ENCODE measurements at places on chromosomes 2 and 18. TPM values are rescaled to one million over a fixed set of nuclear protein-coding genes. Genes with fewer than 3 reads are reported as not detected.

DNA sequence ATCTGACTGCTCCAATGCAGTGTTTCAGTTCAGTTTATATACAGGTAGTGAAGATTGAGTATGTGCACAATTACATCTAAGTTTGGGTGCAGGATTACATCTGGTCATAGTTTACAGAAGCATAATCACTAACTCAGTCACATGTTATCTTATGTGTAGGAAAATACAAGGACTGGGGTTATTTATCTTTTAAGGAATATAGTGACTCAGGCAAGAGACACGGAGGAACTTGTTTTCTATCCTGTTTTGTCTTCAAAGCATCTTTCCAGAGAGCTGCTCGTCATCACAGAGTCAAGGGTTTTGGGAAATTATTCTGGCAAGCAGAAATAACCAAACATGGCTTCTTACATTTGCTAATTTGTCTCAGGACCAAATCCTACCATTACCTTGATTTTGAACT, 1371.5 kb upstream of the TMEFF2 start:
- DNase-seq, result no peak

- DNase-seq, result no peak
Measured at GRCh38 chr2:156398176-156398575, 38.0 kb upstream of the GPD2 start.

DNA sequence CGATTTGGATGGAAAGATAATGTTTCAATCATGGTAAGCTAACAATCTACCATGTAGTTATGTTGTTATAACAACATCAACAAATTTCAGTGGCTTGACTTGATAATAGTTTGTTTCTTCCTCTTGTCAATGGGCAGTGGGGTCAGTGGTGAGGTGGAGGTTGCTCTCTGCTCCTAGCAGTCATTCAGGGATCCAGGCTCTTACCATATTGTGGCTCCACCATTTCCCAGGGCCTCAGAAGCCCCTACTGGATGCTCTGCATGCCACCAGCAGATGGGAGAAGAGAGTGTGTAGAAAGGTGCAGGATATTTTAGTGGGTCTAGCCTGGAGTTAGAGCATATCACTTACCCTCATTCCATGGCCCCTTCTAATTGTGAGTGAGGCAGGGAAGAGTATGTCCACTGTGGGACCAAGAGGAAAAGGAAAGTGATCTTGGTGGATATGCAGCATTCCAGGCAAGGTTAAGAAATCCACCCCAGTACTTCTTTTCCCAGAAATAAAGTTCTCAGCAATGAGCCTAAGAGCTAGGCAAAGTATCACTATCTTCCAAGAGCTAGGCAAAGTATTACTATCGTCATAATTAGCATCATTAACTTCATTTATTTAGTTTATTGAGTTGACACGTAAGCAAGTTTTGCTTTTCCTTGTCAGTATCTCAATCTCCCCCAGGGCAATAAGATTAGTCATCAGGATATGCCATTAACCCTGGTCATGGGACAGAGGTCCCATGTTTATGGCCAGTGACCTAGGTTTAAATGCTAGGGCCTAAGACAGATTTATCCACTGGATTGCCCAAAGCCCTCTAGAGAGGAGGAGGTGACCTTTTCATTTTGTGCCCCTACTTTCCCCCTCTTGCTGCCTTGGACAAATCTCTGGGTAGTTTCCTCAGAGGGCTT, 4.2 kb upstream of the IWS1 start:
- no peak for DNase-seq

DNA sequence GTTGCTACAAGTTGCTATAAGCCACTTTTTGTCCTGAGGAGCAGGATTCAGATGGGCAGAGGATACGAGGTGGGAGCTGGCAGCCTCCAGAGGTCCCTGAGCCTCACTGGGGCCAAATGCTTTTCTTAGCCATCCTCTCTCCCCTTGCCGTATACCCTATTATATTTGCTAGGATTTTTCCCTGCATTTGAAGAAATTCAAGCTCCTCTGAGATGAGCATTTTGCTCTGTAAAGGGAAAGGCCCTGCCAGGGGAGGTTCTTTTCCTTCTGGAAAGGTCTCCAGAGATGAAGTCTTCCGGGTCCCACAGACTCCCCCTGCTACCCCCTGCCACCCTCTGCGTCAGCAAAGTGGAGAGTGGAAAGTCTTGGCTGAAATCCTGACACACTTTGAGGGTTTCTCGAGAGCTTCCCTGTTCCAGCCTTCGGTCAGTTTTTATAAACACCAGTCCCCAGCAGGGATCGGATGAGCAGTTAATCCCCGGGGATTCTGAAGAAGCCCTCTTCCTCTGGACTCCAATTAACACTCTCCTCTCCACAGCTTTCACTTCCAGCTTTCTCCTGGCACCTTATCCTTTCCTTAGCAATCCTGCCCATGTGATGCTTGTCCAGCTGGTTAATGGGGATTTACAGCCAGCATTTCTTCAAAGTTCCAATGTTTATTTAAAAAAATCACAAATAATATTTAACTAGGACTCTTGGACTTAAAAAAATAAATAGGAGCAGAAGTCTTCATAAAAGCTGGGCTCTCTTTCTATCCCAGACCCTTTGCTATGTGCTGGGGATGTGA, 13.1 kb downstream of the CYRIA start:
- no peak for DNase-seq

- no peak for DNase-seq
Measured at GRCh38 chr2:235996419-235996818, 171.8 kb downstream of the GBX2 start.

DNA sequence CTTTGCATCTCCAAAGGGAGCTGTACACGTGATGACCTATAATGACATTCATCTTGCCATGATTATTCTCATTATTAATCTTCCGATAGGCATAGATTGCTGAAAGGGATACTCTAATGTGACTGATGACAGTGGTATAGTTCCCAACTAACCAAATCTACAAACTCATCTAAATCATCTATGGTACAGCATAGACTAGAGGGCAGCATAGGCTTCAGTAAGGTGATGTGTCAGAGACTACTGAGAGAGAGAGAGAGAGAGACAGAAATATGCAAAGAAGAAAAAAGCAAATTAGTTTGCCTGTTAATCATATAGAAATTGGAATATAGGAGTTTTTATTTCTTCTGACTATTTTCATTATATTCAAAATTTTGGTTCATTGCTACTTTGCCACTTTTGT, 89.3 kb downstream of the CSRNP3 start:
- DNase-seq, result no peak

Gene KIF5C
- 4.9 TPM for polyA plus RNA-seq

GRCh38 chr18:60202708-60203107, 169.9 kb downstream of the MC4R start:
- DNase-seq, result no peak

DNA sequence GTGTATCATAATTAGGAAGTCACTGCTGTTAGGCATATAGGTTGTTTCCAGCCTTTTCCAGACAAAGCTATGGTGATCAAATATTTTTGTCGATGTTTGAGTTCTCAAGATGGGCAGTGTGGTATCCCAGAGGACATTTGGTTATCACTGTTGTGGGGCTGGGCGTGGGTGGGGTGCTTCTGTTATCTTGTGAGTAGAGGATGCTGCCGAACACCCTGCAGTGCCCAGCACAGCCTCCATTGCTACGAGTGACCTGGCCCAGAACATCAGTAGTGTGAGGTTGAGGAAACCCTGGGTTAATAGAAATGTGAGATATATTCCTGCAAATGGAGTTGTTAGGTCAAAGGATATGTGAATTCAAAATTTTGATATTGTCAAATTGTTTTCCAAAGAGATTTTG, 33.2 kb downstream of the ZNF236 start:
- DNase-seq, result no peak

DNA sequence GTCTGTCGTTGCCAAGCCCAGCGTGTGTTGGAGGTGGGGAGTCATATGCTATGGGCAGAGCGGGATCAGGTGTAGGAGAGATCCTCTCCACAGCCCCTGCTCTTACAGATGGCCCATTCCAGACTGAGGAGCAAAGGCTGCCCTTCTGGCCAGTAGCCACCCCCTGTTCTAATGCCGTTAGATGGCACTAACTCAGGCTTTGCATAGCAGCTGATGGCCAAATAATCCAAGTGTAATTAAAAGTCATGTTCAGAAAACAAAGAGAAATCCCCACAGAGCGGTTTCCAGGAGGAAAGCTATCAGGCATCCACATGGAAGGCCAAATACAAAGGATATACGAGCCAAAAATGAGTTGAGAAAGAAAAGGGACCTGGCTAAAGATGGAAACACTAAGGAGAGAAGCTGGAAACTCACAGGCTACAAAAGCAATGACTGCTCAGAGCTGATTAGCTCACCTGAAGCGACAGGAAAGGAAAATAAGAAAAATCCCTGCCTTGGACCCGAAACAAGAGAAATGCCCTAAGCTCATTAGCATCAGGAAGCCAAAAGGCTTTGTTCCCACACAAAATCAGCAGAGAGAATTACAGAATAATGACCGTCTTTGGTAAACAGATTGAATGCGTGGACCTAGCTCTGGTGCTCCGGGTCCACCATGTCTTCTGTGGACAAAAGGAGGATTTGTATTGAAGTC, 1002.4 kb upstream of the KLHL29 start:
- no peak for DNase-seq

Gene CREG2
- polyA plus RNA-seq, result 0.68 TPM
